ENCODE measurements at places on chromosomes 1 and 21.

- DNase-seq, result no peak
Observed at GRCh38 chr1:95652423-95652965, 418.5 kb downstream of the RWDD3 start.

DNA sequence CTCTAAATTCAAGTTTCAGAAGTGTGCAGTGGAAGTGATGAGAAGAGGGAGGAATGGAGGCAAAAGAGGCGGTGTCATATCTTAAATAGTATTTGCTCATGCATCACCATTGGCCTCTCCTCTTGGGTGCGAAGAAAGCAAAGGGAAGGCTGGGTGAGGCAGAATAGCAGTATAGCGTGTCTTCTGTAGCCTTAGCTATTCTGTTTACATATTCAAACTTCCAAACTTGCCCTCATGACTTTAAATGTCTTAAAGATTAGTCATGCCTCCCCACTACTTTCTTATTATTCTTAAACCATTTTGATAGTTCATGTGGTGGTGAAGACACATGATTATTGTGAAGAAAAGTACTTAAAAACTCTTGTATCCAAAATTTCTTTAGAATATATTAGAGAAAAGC, 104.6 kb upstream of the TENT5C start:
- no peak for DNase-seq

- no peak for DNase-seq
Observed at GRCh38 chr1:116259663-116260062, 113.4 kb upstream of the ATP1A1 start.

DNA sequence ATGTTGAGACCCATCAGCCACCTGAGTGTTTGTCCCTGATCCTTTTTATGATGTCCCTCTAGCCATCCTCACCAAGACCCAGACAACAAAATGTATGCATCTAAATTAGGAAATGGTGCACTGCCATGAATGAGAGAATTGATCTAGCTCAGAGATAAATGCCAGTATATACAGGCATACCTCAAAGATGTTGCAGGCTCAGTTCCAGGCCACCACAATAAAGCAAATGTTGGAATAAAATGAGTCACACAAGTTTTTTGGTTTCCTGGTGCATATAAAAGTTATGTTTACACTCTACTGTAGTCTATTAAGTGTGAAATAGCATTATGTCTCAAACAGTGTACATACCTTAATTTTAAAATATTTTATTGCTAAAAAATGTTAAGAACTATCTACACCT, 63.9 kb downstream of the CHIA start:
- no peak for DNase-seq

- no peak for DNase-seq
Observed at GRCh38 chr1:233109096-233109495, 158.7 kb downstream of the NTPCR start.
